ENCODE measurements at places on chromosomes 1 and 21. TPM values are rescaled to one million over a fixed set of nuclear protein-coding genes. Genes with fewer than 3 reads are reported as not detected.

- DNase-seq: no peak
These were observed 1.4 kb downstream of the LHX4 start for GRCh38 chr1:180231506-180231921.

GRCh38 chr1:78146205-78146771, 100.5 kb downstream of the GIPC2 start:
- no peak for DNase-seq

DNA sequence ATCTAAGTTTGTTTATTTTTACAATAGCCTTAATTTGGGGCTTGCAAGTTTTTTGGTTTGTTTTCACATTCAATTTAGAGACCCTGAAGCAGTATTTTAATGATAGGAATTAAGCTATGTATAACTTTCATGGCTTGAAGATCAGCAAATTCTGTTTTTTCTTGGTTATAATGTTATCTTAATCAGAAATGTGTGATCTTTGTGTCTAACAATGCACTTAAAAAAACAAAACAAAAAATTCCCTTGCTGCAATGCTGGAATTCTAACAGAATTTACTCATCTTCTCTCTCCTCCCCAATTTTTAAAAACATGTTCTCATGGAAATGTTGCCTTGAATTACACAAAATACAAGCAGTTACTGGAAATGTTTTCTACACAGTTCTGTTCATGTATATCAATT, 113.1 kb downstream of the OLFML2B start:
- no peak for DNase-seq

DNA sequence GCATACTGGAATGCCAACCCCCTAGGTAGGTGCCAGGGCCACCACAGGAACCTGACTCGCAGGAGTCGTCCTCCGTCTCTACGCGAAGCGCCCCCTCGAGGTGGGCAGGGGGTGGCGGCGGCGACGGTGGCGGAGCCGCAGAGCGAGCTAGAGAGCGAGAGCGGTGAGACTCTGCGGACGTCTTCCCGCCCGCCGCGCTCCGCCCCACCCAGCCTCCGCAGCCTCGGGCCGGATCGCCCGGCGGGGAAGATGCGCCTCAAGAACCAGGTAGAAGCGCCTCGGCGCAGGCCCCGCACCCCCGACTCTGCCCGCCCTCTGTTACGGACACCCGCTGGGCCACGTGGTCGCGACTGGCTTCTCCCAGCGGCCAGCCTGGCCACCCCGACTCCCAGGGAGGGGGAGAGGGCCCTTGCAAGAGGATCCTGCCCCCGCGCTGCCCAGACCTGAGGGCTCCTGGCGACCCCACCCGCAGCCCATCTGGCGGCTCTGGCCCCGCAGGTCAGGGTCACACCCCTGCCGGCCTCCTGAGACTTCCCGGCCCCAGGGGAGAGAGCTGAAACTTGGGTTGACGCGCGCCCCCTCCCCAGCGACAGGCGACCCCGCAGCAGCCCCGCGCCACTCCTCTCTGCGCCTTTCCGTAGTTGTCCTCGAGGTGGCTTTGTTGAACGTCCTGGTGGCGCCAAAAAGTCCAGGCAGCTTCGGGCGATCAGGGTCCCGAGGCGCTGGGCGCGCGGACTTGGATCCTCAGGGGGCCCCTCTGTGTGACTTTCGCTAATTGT, 24.4 kb upstream of the AGBL4 start:
- peak; percentile 60 for DNase-seq

DNA sequence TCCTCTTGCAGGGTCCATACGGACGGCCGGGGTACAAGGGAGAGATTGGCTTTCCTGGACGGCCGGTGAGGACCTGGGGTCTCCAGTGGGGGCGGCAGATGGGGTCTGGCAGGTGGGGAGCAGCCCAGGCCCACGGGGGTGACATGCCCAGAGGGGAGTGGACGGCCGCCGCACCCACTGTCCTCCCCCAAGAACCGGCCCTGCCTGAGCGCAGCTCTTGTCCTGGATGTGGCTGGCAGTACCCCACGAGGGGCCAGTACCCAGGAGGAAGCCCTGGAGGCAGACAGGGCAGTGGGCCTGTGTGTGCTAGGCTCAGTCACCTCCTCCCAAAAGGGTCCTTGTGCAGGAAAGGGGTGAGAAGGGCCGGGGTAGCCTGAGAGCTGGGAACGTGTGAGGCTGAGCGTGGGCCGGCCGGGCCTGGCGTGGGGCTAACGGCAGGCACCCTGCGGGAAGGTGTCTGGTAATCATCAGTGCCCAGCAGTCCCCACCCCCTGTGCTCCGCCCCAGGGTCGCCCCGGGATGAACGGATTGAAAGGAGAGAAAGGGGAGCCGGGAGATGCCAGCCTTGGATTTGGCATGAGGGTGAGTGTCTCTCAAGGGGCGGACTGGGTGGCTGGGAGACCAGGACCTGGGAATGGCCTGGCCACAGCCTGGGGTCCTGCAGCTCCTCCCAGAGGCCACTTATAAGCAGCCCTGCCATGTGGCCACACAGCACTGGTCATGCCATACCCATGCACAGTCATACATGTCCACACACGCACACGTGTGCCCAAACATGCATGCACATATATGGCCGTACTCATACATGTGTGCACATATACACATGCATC, 47.2 kb downstream of the SLC19A1 start:
- DNase-seq: no peak

GRCh38 chr1:9107136-9107535, 21.8 kb downstream of the GPR157 start:
- no peak for DNase-seq

DNA sequence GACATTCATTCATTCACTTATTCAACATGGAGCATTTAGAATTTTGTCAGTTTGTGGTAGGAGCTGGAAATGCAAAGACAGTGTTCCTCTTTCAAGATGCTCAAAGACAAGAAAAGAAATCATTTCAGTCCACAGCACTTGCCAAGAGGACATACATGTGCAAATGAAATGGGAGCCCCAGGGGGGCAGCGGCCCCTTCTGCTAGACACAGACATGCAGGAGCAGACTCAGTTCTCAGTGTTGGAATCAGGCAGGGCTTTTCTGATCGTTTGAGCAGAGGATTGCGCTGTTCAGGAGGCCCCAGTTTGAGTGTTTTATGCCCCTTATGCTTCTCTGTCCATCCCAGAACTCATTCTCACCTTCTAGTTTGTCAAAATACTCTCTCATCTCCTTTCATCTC, 35.6 kb upstream of the VASH2 start:
- no peak for DNase-seq

DNA sequence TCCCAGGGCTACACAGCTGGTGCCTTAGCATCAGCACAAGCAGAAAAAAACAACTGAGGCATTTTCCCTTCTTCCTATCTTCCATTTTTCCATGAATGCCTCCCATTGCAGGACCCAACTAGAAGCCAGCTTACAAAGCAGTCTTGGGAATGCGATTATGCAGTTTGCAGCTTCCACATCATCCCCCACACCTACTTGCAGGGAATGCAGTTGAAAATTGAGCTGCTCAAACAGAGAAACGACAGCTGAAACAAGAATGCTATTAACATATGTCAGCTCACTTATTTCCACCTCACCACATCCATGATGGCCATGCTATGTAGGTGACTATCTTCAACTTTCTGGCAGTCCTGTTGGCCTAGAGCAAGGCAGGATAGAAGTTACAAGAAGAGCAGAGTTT, 150.6 kb upstream of the KCTD3 start:
- no peak for DNase-seq

- no peak for DNase-seq
These were observed 20.0 kb downstream of the UBASH3A start for GRCh38 chr21:42423685-42424084.

PTPRC gene
- 127 TPM for total RNA-seq

DNA sequence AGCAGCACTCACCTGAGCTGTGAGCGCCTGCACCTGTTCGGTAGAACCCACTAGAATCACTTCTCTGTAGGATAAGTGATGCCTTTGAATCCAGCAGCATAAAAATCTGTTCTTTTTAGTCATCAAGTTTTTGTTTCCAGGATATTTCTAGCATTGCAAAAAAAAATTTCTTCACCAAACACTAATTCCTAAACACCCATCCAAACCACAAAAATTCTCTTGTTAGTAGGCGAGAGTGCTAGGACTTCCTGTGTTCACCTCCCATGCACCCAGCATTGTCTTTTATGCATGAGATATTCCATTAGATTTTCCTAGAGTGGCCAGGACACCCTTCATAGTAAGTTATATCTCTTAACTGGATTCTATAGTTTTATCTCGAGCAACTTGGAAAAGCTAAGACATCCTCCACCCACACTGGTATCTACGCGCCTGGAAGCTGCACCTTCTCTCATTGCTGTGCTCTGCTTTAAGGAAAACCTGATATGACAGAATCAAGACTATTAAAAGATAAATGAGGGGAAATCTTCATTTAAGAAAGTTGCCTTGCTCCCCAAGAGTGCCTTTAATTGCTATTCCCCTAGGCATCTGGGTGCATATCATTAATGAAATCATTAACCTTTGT, 12.3 kb downstream of the SERTAD4 start:
- DNase-seq: no peak

AGMAT gene
- not detected for total RNA-seq

DNA sequence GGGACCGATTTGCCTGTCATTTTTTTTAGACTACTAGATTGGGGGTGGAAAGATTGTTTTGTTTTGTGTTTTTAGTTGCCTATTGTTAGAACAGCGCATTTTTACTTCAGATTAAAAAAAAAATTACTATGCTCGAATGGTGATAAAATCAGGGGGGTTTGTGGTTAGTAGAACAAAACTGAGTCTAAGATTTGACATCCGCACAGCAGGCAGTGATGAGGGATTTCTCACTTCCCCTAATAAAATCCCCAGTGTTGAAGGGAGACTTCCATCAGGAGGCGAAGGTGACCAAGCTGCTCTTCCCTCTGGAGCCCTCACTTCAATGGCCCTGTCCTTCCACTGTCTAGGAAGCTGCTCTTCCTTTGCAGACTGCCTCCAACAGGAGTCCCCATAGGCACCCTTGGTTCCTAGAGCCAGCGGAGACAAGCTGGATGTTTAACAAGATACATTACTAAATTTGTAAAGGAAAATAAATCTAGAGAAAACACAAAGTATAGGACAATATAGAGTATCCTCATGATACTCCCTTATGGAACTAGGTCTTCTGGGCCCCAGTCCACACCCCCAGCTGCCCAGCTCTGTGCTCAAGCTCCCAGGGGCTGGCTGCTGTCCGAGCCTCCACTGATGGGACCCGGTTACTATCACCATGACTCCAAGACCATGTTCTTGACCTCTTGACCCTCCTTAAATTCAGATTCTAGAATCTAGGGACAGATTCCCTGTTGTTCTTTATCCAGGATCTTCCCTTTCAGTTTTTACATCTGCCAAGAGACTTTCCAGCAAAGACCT, 31.0 kb downstream of the TENT5C start:
- DNase-seq: no peak

CFHR5 gene
- total RNA-seq: not detected

GRCh38 chr1:54499097-54499359, 49.0 kb upstream of the ACOT11 start:
- no peak for DNase-seq

LRRC39 gene
- 0.58 TPM for total RNA-seq

GRCh38 chr1:221781102-221781755, 39.3 kb upstream of the DUSP10 start:
- DNase-seq: peak; percentile 69

HOOK1 gene
- 18.5 TPM for total RNA-seq

- no peak for DNase-seq
These were observed 33.1 kb downstream of the DNAJC11 start for GRCh38 chr1:6668503-6668902.

DNA sequence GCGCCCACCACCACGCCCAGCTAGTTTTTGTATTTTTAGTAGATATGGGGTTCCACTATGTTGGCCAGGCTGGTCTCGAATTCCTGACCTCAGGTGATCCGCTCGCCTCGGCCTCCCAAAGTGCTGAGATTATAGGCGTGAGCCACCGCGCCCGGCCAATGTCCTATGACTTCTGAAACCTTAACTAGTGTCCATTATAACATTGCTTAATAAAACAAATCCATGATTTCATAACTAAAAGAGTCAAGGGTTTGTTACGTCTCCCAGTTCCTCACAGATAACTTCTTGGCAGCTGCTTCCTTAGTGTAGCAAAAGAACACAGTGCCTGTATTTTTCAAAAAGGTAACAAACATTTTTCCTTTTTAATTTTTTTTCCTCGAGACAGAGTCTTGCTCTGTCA, 53.6 kb downstream of the FBXO42 start:
- no peak for DNase-seq

RUNX3 gene
- total RNA-seq: 13.1 TPM

GRCh38 chr1:219398815-219399396, 214.0 kb downstream of the ZC3H11B start:
- DNase-seq: no peak

- no peak for DNase-seq
These were observed 17.1 kb downstream of the ZP4 start for GRCh38 chr1:237873487-237874211.

DNA sequence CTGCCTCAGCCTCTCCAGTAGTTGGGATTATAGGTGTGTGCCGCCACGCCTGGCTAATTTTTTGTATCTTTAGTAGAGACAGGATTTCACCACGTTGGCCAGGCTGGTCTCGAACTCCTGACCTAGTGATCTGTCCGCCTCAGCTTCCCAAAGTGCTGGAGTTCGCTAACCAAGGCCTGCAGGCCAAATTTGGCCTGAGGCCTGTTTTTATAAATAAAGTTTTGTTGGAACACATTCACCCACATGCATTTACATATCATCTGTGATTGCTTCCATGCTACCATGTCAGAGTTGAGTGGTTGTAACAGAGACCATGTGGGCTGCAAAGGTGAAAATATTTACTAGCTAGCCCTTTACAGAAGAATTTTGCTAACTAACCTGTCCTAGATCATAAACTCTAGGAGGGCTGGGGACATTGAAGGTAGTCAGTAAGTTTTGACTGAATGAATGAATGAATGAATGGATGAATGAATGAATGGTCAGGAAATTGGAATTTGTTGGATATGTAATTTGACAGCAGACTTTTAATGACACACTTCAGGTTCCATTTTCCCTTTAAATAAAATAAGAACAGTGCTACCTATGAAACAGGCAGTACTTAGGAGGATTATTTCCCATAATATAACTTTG, 38.4 kb downstream of the ROR1 start:
- DNase-seq: no peak

CLCA1 gene
- not detected for total RNA-seq

DNA sequence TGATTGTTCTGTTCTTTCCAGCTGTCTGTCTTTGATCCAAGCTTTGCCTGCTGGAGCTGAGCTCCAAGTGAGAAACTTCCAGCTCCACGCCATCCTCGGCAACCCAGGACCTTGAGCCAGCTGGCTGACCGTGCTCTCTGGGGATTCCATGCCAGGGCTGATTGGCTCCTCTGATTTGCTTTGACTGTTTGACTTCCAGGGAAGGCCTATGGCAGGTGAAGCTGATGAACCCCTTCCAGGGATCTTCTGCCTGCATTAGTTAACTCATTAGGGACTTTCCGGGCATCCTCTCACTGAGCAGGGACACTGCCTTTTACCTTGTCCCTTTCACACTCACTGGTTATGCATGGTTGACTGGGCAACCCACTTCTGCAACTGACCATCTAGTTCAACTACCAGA, 406.1 kb downstream of the RPS6KC1 start:
- no peak for DNase-seq

All from upper lobe of right lung (tissue), 1 donor.